ENCODE measurements at places on chromosomes 12 and 14.

- DNase-seq, result peak; percentile 41
Measured at GRCh38 chr14:52473557-52473956, 78.7 kb downstream of the TXNDC16 start.

GRCh38 chr14:20219033-20219432, 4.5 kb upstream of the OR11H6 start:
- DNase-seq, result no peak

GRCh38 chr14:49017447-49017846, 568.7 kb downstream of the RPS29 start:
- DNase-seq, result no peak

GRCh38 chr12:9808504-9808903, 18.8 kb upstream of the KLRF1 start:
- DNase-seq, result no peak

DNA sequence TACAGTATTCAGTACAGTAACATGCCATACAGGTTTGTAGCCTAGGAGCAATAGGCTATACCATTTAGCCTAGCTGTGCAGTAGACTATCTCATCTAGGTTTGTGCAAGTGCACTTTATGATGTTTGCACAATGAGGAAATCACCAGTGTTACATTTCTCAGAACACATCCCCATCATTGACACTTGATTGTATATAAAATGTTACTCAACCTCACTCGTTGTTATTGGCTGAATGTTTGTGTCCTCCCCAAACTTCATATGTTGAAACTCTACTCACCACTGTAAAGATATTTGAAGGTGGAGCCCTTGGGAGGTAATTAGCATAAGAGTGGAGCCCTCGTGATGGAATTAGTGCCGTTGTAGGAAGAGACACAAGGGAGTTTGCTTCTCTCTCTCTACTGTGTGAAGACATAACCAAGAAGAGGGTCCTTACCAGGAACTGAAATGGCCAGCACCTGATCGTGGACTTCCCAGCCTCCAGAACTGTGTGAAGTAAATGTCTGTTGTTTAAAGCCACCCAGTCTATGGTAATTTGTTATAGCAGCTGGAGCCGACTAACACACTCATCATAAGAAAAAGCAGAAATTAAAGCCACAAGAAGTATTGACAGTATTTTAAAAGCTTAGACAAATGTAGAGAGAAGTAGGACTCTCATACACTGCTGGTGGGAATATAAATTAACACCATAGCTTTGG, 3.2 kb upstream of the MED13L start:
- DNase-seq, result no peak
